ENCODE measurements at places on chromosomes 16 and 17.

DNA sequence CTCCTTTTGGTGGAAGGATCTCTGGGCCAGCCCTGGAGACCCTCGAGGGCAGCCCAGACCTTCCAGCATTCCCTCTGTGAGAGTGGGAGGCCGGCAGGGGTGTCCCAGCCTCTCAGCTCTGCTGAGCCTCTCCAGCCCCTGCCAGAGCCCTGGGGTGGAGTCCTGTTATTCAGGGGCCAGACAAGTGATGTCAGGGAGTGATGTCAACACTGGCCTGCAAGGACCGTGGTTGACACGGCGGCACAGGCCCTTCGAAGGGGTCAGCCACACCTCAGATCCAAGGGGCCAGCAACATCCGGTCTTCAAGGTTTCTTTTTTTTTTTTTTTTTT, 231.2 kb downstream of the KATNIP start:
- DNase-seq = no peak

- no peak for DNase-seq
Measured at GRCh38 chr17:7023576-7024401, 939 bp downstream of the BCL6B start.

GRCh38 chr16:79713609-79714309, 113.2 kb upstream of the MAF start:
- no peak for DNase-seq

DNA sequence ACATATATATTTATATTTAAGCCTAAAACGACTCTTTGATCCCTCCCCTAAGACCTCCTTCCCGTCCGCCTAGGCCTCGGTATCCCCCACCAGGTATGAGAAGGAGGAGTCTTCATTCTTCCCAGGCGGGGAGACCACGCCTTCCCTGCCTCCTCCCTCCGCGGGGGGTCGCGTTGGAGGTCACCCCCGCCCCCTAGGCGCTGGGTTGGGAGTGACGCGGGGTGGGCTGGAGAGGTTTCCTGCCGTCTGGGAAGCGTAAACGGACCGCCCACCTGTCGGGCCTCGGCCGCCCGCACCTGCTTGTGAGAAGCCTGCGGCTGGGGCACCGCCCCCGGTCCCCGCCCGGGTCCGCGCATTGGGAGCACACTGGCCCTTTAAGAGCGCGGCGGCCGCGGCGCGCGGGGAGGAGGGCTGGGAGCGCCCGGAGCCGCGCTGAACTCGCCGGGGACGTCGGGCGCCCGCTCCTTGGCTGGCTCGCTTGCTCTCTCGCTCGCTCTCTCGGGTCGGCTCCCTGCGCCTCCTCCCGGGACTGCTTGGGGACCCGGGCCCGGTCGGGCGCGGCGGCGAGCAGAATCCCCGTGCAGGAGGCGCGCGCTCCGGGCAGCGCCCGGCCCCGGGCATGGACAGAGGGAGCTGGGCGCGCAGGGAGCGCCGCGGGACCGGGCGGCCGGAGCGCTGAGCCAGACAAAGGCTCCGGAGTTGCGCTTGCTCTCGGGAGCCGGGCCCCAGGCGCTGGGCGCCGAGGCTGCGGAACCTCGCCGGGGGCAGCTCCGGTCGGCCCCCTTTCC, at the start of gene MMP15:
MMP15 (plus strand) TSS at position 404 of the 788 bp plus-strand sequence. CDS start 597 bp downstream, outside the sequence.
- DNase-seq = peak; percentile 62

- no peak for DNase-seq
Measured at GRCh38 chr16:76650582-76650981, 373.4 kb downstream of the CNTNAP4 start.

DNA sequence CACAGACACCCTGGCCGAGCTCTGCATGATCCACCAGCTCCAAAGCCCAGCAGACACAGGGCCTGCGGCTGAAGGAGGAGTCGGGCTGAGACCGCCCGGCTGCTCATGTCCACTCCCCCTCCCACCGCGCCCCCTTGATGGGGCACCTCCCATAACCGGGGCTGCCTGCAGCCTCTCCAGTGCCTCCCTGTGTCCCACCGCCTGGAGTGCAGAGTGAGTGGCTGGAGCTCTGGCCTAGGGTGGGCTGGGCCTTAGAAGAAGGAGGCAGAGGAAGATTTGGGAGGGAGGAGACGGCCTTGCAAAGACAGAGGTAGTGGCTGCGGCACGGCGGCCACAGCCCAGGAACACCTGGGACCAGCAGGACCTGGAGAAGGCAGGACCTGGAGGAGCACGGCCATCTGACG, 4.0 kb downstream of the CBFA2T3 start:
- no peak for DNase-seq

- no peak for DNase-seq
Measured at GRCh38 chr16:9053006-9053601, 38.3 kb upstream of the HAPSTR1 start.

GRCh38 chr17:7651097-7651664, 455 bp downstream of the ATP1B2 start:
- no peak for DNase-seq

DNA sequence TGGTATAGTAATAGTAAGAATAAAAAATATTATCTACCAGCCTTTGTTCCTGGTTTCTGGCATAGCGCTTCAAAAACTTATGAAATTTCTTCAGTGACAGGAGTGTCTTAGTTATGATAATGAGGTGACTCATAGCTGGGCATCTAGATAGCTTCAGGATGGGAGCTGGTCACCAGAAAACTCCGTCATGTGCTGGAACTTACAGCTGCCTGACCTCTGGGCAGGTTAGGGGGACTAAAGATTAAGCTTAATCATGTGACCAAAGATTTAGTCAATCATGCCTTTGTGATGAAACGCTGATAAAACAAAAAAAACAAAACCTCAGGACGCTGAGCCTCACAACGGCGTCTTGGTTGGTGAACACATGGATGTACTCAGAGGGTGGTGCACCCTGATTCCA, 154.2 kb downstream of the MYO1D start:
- DNase-seq = no peak

GRCh38 chr16:69834807-69835466, 72.8 kb downstream of the WWP2 start:
- no peak for DNase-seq

GRCh38 chr17:2797226-2797625, 988 bp downstream of the RAP1GAP2 start:
- no peak for DNase-seq

DNA sequence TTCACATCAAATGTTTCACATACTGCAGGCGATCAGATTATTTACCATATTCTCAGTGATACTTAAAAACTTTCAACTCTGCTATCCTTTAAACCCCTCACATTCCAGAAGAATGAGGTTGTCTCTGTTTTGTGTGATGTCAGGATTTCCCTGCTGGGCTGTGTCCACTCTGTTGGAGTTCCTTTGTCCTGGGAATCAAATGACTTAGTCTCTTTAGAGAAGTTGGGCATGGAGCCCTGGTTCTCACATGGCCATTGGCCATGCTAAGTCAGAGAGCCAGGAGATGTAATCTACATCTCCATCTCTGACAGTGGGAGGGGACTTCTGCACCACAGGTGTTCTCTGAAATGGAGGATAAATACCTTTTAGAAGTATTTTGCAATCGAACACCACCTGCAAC, 205.1 kb upstream of the MAF start:
- no peak for DNase-seq

GRCh38 chr17:70070305-70071027, 4.6 kb upstream of the KCNJ16 start:
- DNase-seq = no peak

GRCh38 chr17:57174591-57174990, 81.7 kb upstream of the MSI2 start:
- DNase-seq = no peak

GRCh38 chr16:72134507-72134906, 37.4 kb downstream of the PMFBP1 start:
- DNase-seq = no peak

- no peak for DNase-seq
Measured at GRCh38 chr16:19133600-19133999, 19.8 kb downstream of the ITPRIPL2 start.

DNA sequence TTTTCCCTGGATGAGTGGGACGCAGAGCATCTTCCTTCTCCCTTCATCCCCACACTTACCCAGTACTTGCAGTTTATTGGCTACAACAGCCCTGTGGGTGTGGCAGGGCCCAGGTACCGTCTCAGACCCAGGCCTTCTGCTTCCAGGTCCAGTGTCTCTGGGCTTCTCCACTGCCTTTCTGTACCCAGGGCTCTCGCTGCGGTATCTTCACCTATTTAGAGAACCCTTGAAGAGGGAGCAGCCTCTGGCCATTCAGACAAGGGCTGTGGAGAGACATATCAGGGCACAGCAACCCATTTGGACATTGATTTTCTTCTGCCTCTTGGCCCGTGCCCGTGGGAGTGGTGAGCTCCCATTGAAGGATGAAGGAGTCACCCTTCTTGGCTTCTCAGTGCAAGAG, 17.3 kb downstream of the TBX4 start:
- no peak for DNase-seq

GRCh38 chr16:8402981-8403843, 187.1 kb downstream of the TMEM114 start:
- no peak for DNase-seq

- DNase-seq = no peak
Measured at GRCh38 chr17:5758651-5759050, 174.3 kb upstream of the NLRP1 start.

GRCh38 chr17:42365136-42365535, 23.1 kb downstream of the STAT3 start:
- no peak for DNase-seq

DNA sequence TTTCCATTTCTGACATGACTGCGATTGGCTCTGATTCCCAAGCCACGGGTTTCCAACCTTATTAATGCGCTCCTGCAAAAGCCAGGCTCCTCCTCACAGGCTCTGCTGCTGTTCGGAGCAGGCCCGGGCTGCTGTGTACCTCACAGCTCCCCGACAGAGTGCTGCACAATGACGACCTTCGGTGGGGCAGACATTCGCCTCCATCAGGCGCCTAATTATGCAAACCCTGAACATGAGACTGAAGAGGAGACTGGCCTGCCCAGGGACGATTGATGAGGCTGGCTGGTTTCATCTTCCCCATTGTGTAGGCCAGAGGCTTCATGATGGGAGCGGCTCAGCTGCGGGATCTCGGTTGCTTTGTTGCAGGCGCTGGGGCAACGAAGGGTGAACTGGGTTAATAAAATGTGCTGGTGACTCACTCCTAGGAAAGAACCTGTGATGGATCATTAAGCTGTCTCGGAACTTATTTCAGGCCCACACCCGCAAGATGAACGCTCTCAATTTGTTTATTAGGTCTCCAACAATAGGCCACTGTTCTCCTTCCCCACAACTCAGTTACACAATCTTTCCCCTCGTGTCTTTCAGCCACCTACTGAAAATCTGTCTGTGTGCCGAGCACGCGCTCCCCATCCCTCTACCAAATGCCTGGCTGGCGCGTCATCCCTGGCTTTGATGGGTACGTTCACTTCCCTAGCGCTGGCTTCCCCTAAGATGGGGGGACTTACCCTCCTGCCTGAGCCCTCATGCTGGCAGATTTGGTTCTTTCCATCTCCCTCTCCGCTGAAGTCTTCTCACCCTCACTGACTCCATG, 27.2 kb upstream of the TOB1 start:
- no peak for DNase-seq

DNA sequence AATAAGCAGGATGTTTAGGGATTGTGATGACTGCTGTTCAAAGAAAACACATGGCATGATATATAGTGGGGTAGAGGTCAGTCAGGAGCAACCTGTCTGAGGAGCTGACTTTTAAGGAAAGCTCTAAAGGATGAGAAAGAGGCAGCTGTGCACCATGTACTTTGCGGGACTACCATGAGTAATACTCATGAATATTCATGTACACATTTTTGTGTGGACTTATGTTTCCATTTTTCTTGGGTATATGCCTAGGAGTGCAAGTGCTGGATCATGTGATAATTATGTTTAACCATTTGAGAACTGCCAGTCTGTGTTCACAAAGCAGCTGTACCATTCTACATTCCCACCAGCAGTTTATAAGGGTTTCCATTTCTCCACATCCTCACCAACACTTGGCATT, 35.8 kb downstream of the BEAN1 start:
- DNase-seq = no peak

DNA sequence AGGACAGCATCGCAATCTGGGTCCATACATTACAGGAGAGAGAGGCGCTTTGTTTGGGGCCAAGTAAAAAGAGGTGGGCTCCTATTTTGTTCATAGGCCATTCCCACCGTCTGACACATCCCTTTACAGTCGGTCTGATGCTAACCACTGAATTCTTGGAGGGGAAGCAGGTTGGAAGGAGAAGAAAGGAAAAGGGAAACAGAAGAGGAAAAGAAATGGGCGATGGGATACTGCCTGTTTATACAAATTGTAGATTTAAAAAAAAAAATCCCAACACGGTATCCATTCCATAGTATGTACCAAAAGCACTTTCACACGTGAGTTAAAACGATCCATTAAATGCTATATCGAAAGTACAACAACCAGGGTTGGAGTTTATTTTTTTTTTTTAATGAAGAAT, 4.0 kb upstream of the ZFHX3 start:
- DNase-seq = no peak

DNA sequence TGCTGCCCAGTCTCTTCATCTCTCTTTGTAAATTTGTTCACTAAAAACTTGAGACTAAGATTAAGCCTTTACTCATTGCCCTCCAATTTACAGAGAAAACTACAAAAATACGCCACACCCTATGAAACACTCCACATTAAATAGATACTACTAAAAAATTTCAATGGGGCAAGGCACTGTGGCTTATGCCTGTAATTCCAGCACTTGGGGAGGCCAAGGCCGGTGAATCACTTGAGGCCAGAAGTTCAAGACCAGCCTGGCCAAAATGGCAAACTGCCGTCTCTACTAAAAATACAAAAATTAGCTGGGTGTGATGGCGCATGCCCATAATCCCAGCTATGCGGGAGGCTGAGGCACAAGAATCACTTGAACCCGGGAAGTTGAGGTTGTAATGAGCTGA, 3.8 kb downstream of the UBE2O start:
- DNase-seq = no peak

GRCh38 chr17:30513346-30513745, 36.1 kb downstream of the GOSR1 start:
- DNase-seq = no peak

DNA sequence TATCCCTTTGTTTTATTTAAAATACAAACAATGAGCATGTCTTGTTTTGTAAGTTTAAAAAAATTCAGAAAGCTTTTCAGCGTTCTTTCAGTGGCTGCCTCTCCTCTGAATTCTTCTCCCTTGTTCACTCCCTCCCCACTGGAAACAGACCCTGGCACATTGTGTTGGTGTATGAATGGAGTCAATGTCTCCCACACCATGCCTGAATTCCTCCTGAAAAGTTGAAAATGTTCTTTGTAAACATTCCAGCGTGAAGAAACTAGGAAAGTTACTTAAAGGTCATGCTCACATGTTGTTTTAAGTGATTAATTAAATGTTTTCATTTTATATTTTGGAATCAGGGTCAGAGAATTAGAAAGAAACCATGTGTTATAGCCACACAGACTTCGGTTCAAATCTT, 136.9 kb upstream of the DYNLRB2 start:
- DNase-seq = no peak

GRCh38 chr17:14775731-14776492, 475.0 kb downstream of the HS3ST3B1 start:
- no peak for DNase-seq

- DNase-seq = no peak
Measured at GRCh38 chr16:66423177-66423576, 3.9 kb upstream of the BEAN1 start.

- no peak for DNase-seq
Measured at GRCh38 chr17:80870401-80870800, 121.2 kb upstream of the CHMP6 start.

- DNase-seq = no peak
Measured at GRCh38 chr16:11674818-11675560, 6.7 kb downstream of the SNN start.

Measured in NCI-H1105 (cell line).